Left hindlimb (tissue), 1 donor: ENCODE measurements at places on chromosomes 2 and 18.

- no peak for DNase-seq
Observed at GRCh38 chr2:223841436-223842190, 4.2 kb upstream of the AP1S3 start.

- DNase-seq: no peak
Observed at GRCh38 chr18:76521417-76522121, 26.5 kb upstream of the ZNF516 start.

- DNase-seq: no peak
Observed at GRCh38 chr2:125264453-125264852, 1239.4 kb downstream of the CNTNAP5 start.

DNA sequence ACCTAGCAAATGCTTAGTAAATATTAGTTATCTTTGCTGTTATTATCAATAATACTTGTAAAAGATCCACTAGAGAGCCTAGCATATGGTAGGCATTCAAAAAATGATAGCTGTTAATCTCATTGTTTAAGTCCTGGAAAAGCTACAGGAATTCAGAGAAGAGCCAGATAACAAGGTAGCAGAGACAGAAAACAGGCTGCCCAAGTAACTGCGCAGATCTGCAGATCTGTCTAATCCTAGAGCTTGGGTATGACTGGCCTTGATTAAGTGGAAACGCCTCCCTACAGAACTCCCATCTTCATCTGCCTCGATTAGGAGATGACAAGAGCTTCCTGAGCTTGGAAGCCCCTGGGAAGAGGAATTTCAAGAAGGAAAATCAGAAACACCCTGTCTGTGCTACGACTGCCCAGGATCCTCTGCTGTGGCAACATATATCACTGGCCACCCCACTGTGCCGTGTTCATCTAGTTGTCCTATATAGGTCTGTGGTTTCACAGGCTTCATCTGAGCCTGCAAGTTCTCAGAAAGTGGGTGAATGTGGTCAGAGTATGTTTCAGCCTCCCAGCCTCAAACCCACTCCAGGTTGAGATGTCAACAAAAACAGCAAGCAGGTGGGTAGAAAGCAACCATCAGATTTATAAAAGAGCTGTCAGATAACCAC lies 151.5 kb upstream of the PKDCC start:
- no peak for DNase-seq

DNA sequence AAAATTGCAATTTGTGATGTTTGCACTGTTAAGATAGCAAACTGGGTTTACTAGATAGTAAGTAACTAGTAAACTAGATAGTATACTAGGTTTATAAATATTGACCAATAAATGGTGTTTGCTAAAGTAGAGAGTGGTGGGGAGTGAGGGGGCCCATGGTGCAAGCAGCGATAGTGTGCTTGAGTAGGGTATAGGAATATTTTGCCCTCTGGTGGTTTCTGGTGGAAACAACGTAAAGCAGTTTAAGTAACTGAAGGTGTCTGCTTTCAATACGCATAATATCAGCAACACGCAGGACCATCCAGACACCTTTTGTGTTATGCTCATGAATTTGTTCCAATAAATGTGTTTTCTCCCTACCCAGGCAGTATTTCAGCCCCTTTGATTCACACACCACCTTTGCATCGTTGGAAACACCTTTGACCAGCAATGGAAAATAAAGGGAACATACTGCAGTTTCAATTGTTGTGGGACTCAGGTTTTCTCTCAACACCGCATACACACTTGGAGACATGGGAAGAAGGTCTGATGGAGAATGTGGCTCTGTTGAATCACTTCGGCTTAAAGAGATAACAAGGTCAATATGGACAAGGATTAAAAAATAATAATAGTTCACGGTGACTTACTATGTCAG lies 16.7 kb upstream of the STAT1 start:
- no peak for DNase-seq

- no peak for DNase-seq
Observed at GRCh38 chr2:171297956-171298355, 135.8 kb downstream of the METTL8 start.

GRCh38 chr2:65742977-65743376 lies 310.6 kb upstream of the SPRED2 start:
- DNase-seq: no peak
